ENCODE measurements at places on chromosomes 1 and 21. TPM values are rescaled to one million over a fixed set of nuclear protein-coding genes. Genes with fewer than 3 reads are reported as not detected.

GRCh38 chr1:35884934-35885333 is 1.9 kb downstream of the AGO1 start:
- DNase-seq: no peak

GRCh38 chr1:210700511-210700910 is 371.8 kb downstream of the HHAT start:
- DNase-seq: no peak

GRCh38 chr21:39774227-39774626 is 29.2 kb downstream of the IGSF5 start:
- no peak for DNase-seq

GRCh38 chr1:183812686-183813569 is 8.0 kb downstream of the RGL1 start:
- no peak for DNase-seq

GRCh38 chr1:6511056-6511455 is 19.6 kb upstream of the PLEKHG5 start:
- no peak for DNase-seq

DNA sequence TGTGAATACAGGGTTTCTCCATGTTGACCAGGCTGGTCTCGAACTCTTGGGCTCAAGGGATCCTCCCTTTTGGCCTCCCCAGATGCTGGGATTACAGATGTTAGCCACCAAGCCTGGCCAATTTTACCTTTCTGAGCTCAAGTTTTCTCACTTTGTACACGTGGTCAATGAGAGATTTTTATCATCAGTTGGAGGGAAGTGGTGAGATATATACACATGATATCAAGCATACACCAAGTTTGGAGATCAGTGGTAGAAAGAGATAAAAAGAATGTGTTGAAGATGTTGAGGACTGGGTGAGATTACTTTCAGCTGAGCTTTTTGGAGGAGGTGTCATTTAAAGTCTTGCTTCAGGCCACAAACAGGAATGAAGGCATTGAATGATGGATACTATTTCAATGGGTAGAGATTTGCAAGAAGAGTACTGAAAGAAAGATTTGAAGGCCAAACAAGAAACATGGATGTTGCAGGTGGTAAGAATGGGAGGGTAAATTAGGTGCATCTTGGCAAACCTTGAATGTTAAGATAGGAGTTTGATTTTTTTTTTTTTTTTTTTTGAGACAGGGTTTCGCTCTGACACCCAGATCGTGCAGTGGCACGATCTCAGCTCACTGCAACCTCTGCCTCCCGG is 3.0 kb upstream of the SESN2 start:
- DNase-seq: no peak

- no peak for DNase-seq
Measured at GRCh38 chr21:33109574-33110339, 39.8 kb downstream of the OLIG1 start.

DNA sequence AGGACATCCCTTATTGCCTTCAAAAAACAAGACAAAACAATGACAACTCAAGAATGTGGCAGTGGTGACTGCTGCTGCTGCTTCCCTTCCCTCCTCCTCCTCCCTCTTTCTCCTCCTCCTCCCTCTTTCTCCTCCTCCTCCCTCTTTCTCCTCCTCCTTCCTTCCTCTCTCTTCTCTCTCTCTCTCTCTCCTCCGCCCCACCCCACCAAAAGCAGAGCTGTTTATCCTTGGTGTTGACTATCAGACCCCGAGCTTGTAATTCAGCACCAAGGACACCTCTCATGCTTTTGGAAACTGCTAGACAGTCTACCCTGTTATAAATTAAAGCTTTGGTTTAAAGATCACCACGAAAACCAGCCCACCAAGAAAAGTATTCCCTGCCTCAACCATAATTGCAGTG is 72.4 kb upstream of the IFNAR2 start:
- DNase-seq: no peak

GRCh38 chr21:46018615-46019014 is 37.0 kb downstream of the COL6A1 start:
- no peak for DNase-seq

DNA sequence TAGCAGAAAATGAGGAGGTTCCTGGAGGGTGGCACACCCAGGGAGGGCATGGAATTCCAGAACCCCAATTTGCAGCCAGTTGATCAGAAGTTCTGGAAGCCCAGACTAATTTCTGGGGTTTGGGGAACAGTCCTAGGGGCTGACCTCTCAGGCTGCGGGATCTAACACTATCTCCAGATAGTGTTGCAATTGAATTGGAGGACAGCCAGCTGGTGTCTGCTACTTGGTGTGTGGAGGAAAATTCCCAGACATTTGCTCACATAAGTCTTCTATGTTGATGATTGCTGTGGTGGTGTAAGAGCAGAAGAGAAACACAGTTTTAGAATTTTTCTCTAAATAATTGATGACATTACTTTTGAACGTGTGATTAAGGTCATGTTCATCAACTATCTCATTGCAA is 154.3 kb upstream of the RNPC3 start:
- DNase-seq: peak; percentile 25

GRCh38 chr1:110876748-110877341 is 3.9 kb downstream of the CD53 start:
- DNase-seq: no peak

- no peak for DNase-seq
Measured at GRCh38 chr1:211912038-211912437, 81.5 kb upstream of the LPGAT1 start.

- DNase-seq: no peak
Measured at GRCh38 chr1:31658721-31659120, 14.0 kb upstream of the PEF1 start.

DNA sequence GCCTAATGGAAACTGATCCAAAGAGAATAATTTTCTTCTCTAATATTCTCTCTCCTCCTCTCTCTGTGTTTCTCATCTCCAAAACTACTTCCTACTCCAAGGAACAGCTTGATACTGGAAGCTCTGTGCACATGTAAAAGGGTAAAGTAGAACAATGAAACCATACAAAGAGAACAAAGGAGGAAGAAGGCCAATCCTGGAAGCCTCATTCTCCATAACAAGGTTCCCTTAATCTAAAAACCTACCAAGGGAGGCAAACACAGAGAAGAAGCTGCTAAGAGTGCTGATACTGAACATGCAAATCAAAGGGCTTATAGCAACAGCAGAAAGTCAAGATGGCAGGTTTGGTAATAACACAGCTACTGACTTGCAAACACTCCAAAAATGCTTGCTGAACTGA is 44.4 kb downstream of the SIPA1L2 start:
- DNase-seq: no peak

DNA sequence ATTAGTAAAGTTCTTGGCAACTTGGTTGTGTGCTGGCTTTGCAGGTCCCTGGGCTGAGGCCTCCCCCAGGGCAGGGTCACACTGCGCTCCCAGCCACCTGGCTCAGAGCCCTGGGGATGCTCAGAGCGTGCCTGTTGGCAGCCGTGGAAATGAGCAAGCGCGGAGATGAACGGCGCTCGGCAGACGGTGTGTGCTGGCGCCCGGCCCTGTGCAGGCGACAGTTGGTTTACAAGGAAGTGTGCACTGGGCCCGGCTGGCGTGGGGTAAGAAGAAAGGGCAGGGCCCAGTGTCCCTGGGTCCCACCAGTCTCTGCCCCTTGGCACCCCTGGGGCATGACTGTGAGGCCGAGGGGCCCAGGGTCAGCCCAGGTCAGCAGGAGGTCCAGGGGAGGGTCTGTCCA is 25.7 kb upstream of the PEX10 start:
- DNase-seq: no peak

DNA sequence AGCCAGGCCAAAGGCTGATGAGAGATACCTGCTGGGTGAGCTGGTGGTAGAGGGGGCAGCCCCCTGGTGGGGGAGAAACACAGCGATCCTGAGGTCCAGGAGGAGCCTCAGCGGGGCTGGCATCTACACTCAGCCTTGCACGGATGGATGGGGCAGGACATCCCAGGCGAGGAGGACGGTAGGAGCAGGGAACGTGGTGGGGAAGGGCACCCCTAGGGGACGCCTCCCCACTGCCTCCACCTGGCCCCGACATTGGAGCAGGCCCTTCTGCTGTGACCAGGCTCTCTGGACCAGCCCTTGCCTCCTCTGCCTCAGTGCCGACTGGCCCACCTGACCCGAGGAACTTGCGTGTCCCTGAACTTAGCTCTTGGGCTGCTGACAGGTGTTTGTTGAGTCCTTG is 6.4 kb upstream of the MMEL1 start:
- DNase-seq: peak; percentile 78

GRCh38 chr1:204520834-204521709 is 4.9 kb downstream of the MDM4 start:
- DNase-seq: no peak

DNA sequence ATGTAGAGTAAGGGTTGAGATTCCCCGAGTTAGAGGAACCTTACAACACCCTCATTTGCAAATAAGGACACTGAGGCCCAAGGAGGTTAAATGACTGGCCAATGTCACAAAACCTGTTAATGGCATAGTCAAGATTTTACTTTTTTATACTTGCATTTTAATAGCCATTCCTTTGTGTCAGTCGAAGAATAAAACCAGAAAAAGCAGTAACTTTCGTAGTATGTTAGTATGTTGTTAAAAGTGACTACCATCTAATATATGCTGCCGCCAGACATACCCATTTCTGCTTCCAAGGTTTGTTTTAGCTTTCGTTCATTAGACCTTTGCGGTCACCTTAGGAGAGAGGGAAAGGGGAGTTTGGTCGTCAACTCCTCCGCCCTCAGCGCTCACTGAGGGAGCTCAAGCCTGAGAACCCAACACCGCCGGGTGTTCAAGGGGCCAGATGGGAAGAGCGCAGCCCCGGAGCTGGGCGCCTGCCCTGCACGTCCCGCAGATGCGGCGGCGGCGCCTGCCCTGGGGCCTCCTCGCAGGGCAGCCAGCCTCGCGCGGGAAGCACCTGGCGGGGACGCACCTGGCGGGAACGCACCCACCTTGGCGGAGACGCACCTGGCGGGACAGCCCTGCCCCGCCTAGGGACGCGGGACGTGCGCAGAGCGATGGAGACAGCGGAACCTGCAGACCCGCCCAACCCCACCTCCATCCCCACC is 466 bp downstream of the VPS26C start:
- DNase-seq: peak; percentile 89

- DNase-seq: no peak
Measured at GRCh38 chr21:46666941-46667740, 31.7 kb downstream of the PRMT2 start.

DNA sequence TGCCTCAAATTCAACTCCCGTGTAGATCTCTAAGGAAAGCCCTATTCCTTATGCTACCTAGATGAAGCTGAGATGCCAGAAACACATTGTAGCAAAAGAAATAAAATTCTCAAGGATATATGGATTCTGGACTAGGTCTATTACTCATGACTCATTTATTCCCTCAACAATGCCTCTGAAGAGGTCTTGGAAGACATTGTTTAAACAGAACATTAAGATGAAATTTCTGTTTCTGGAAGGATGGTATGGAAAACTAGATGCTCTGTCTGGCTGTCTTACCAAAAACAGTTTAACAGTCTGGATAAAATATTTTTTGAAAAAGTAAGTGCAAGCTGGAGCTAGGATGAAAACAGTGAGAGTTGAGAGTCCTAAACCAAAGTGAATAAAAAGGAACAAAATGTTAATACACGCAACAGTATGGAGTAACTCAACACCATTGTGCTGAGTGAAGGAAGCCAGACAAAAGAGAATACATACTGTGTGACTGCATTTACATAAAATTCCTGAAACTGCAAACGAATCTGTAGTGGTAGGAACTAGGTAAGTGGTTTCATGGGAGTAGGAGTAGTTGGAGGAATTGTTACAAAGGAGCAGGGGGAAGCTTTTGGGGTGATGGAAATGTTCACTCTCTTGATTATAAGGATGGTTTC is 59.3 kb upstream of the GNG12 start:
- no peak for DNase-seq

The PRMT2 gene
- total RNA-seq: 91.3 TPM

The CD101 gene
- total RNA-seq: 2.1 TPM

The RGSL1 gene
- total RNA-seq: not detected

The ACTL8 gene
- total RNA-seq: not detected

The LRRC71 gene
- not detected for total RNA-seq

The ANGPTL3 gene
- total RNA-seq: not detected

The RPTN gene
- not detected for total RNA-seq

The ZNF697 gene
- total RNA-seq: 5.0 TPM

Data from posterior vena cava (tissue), 2 donors.